Amniotic stem cell (primary cell): ENCODE measurements at places on chromosomes 11 and 22.

DNA sequence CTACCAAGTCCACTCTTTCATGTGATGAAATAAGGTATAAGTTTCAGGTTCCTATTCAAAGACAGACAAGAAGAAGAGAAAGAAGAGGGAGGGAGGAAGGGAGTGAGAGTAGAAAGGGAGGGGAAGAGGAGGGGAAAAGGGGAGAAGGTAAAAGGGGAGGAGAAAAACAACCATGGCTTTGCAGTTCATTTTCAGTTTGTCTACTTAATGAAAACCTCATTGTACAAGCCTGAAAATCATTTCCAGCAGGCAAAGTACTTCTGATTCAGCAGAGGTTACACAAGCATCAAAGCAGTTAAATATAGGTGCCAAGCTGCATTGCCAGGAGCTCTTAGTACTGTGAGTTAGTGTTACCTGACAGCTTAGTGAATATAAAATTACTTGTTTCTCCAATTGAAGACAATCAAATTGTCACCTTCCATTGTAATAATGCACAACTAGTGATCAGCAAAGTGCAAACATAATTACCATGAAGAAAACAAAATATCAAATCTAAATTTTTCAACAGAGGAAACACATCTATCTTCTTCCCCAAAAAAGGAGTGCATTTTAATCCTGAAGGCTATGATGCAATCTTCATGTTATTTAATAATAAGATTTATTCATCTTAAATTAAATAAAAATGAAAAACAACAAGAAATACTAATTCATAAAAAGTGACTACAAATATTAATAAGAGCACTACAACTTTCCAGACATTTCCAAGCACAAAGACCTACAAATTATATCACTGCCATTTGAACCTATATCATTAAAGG is 8.2 kb downstream of the SOX6 start:
- no peak for DNase-seq

DNA sequence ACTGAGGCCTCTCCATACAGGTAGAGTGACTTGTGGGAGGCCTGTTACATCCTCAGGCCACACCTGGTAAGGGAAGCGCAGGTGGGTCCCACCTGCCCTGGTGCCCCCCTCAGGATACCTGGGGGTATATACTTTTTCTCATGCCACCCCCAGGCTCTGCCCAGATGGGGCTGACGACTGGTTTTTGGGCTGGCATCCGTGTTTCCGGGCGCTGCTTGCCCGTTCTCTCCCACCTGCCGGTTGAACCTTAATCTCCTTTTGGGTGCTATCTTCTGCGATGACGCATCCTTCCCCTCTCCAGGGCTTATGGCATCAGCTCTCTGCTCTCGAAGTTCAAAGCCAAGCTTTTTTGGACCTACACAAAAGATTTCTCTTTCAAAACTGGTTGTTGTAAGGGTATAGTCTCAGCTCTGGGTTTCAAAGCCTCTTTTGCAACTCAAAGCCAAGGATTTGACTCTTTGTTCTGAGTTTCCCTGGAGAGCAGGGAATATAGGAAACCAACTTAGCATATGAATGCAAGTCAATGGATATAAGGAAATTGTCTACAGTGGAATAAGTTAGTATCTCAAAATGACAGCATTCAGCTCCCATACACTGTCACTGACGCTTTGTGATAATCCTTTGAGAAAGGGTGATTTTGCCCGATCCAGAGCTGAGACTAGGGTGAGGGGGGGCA is 8.6 kb upstream of the LRRC10B start:
- DNase-seq, result no peak

DNA sequence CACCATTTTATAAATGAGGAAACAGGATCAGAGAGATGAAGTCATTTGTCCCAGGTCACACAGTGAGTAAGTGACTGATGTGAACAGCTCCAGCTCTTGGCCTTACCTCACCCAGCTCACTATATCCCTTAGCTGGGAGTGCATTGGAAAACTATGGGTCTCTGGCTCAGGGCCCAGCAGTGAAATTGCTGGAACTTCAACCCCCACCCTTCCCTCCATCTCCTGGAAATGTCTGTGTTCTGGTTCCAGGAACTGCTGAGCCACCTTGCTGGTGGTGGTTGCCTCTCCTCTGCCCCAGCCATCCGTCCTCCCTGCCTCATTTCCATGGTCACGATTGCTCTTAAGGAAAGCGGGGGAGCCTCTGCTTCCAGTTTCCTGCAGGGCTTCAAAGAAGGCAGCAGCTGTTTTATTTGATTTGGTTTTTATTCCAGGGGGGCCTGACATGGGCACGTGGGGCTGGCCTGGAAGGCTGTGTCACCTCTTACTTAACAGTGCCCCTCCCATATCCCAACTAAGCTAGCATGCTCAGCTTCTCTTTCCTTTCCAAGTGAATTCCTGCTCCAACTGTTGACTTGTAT is 46.2 kb upstream of the CSTF3 start:
- no peak for DNase-seq

DNA sequence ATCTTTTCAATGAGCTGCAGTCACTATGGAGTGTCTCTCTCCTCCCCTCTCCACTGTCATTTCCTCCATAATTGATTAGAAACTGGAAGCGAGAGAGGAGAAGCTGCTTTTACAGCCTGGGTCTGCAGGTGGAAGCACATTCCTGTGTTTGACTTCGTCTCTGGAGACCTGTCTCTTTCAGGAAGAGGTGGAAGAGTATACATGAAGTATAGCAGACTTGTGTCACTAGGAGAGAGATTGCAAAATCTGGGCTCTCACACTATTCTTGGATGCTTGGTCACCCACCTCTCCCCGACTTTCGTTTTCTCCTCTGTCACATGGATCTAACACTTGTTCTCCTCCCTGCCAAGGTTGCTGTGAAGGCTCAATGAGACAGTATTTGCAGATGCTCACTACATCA is 323.3 kb downstream of the NTM start:
- no peak for DNase-seq

DNA sequence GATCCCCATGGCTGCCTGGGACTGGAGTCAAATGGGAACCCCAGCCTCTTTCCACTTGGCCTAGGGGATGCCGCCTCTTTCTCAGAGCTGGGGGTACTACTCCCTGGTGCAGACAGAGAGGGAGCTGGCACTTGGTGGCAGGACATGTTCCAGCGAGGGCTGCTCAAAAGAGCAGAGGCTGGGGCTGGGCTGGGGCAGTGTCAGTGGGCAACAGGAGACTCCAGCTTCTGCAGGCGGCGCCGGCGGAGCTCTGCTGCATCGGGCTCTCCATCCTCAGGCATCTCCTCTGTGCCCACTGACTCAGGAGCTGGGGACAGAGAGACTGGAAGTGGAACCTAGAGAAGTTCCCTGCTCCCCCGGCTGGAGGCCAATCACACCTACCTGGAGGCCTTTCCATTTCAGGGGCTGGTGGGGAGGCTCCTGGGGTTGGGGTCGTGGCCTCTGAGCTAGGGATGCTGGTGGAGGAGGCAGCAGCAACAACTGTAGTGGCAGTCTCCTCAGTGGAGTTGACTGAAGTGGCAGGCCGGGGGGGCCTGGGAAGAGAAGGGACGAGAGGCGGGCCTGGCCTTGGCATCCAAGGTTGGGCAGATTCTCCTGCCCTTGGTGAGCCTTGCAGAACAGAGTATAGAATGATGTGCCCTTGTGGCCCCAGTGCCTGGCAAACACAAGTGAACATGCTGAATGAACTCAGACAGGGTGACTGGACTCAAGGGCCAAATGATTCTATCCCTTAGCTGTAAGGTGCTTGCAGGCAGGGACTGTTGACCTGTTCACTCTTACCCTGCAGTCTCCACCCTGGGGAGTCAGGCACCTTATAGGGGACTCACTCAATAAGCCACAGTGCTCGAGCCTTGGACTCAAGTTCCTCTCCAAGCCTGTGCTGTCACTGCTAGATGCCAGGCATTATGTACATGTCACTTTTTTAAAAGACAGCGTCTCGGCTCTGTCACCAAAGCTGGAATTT is 5.9 kb downstream of the SYVN1 start:
- no peak for DNase-seq

- DNase-seq, result no peak
These were observed 174.0 kb downstream of the TBC1D22A start for GRCh38 chr22:46936378-46936903.

GRCh38 chr22:27260087-27260698 is 541.4 kb downstream of the MN1 start:
- no peak for DNase-seq

- DNase-seq, result no peak
These were observed 1257.8 kb upstream of the TENM4 start for GRCh38 chr11:80698637-80699036.

DNA sequence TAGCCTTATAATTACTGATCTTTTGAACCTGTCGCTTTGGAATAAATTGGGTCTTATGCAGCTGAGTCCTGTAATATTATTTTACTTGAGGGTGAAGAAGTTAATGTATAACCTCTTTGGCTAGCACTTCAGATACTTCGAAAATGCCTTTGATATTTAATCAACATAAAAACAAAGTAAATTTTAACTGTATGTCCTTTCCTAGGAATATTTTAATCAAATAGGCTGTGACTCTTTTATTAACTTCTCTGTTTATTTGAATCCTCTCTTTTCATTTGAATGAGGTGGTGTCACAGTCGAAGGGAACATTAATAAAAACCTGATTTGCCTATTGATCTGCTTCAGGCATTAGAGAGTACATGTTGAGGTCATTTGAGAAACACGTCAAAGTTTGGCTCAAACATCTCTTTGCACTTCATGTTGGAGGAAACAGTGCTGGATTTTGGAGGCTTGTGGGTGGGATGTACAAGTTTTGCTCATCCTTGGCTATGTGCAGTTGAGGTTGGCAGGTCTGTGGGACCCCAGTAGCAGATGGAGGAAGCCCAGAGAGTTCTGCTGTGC is 143.6 kb downstream of the NCAM1 start:
- no peak for DNase-seq

- DNase-seq, result no peak
These were observed 78.4 kb downstream of the MUC15 start for GRCh38 chr11:26493616-26494015.

DNA sequence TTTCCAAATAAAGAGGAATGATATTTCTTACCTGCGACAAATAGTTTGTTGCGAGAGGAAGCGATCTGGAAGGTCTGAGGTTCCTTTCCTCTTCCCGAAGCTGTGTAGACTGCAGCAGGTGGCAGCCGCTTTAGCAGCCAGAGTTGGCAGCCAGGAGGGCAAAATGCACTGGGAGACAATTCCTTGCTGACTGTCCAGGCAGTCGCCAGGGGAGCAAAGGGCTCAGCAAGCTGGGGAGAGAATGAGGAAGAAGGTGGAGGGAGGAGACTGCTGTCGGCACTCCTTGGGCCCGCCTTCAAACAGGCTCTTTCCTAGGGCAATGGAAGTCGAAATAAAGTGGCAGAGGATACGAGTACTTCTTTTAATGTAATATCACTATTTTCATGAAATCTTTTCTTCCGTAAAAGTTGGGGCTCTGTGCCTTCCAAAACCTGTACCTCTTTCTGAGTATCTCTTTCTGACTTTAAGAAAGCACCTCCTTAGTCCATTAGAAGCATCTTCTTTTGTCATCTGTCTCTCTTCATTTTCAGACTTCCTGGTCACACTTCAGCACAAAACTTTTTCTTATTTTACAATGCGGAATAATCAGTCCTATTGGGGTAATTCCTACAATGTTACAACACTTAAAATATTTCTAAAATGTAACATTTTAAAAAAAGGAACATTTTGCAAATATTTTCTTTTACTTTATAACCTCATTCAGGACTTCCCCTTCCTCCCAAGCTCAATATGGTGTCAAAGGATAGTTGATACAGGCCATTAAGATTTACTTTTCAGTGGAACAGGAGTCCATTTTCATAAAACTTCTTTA is at the start of gene IL18:
Gene IL18 (minus strand): TSS at position 220 of the 811 bp plus-strand sequence. CDS start 9,041 bp downstream, outside the sequence.
- DNase-seq, result no peak

DNA sequence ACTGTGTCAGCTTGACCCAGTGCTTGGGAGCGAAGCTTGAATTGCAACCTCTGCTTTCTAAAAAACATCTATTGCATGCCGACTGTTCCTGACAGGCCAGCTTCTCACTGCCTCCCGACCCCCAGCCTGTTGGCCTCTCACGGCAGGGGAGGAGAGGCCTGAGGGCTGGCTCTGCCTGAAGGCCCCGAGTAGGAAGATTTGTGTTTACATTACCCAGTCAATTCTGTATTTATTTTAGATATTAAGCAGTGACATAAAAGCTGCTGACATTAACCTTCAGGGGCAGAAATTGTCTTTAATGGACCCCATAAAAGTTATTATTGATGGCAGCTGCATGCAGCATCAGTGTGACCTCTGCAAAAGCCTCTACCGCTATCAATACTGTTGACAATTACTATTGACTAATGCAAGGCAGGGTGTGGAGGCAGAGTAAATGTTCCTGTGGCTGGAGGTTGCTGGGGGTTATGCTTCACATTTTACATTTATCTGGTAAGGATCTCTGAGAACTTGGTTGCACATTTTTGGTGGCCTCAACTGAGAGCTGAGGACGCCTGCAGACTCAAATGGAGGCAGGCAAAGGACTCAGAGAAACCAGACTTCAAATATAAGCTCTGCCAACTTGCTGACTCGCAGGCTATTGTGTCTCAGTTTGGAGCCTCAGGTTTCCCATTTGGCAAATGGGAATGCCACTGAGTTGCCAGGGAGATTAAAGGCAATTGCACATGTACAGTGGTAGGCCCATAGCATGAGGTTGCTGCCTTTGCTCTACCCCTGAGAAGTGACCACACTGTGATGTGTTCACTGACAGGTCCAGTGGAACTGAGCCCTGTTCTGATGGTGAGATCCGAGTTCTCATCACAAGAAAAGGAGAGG is 380.5 kb downstream of the TENM4 start:
- DNase-seq, result no peak

DNA sequence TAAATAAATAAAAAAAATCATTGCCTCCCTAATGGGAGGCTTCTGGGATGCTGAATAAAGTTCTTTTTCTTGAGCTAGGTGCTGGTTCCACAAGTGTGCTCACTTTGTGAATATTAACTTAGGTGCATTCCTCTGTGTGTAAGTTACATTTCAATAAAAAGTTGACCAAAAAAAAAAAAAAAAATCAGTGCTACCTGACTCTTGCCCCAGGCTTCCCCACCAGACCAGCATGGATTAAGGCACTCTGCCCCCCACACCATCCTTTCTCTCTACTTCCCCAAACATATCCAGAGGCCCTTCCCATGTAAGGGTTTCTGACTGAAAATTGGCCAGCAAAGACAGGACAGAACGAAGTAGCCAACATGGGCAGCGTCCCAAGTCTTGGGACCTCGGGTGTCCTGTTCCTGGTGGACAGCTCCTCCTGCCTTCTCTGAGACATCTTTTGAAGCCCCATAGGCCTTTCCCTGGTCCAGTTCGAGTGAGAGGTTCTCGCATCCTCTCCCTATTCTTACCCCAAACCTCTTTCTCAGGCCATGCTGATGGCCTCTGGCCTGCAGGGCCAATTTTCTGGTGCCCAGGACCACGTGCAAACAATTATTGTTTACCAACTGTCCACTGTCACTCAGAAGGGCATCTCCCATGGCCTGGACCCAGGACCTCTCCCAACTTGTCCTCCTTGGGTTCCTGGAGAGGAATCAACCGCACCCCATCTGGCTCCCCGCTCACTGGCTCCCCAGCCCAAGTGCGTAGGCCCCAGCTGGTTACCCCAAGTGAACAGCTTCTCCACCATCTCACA is 14.9 kb upstream of the KCTD14 start:
- no peak for DNase-seq

DNA sequence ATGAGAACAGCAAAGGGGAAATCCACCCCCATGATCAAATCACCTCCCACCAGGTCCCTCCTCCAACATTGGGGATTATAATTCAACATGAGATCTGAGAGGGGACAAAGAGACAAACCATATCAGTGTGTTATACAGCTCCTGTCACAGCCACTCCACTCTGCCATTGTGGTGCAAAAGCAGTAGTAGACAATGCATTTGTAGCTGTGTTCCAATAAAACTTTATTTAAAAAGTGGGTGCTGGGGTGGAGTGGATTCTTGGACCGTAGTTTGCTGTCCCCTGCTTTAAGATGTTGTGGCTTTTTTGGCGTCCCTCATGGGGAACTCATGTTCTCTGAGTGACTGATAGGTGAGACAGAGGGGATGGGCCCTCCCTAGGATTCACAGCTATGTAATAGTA is 399.1 kb downstream of the SOX6 start:
- DNase-seq, result no peak
